ENCODE measurements at places on chromosomes 12 and 14. TPM values are rescaled to one million over a fixed set of nuclear protein-coding genes. Genes with fewer than 3 reads are reported as not detected.

The DCN gene
- 446 TPM for polyA plus RNA-seq

DNA sequence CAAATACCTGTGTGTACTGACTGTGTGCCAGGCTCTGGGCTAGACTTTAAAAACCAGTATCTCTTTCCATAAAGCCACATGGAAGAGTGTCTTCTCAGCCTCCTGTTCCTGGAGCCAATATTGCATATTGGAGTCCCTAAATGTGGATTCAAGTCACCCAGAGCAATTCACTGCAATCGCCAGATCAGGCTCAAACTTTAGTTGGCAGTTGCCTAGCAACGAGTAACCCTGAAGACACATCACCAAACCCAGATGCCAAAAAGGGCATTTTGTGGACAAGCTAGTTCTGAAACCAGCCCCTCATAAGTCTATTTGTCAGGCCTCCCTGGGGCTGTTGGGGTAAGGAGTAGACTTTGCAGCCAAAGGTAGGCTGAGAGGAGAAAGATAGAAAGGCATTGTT lies 13.7 kb downstream of the DPF3 start:
- DNase-seq, result no peak

The SPRYD4 gene
- polyA plus RNA-seq, result 3.8 TPM

DNA sequence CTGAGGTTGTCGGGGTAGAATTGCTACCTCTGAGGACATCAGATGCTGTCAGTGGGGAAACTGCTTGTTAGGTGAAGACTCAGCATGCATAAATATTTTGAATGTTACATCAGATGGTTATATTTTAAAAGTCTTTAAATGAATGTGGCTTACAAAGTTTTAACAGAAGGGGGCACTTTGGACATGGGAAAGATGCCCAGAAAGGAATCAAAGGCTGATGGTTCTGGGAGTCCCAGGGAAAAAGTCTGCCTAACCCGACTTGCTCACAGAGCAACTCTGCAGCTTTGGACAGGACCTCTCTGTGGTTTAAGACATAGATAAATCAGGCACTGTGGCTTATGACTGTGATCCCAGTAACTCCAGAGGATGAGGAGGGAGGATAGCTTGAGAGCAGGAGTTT lies 474.9 kb downstream of the ATP23 start:
- no peak for DNase-seq

DNA sequence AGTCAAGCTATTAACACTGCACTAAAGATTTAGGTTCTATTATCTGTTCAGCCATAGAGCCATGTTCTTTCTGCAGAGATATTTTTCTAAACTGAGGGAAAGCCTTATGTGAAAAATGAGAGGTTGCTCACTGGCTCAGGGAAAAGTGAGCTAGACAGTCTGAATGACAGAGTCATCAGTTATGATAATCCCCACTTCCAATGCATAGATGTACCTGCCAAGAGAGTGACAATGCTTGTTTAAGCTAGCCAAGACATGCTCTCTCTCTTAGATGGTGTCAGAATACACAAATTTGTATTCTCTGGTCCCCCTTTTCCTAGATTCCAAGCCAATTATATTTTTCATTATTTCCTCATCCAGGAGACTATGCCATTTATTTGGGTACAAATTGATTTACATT lies 176.9 kb upstream of the FRMD6 start:
- DNase-seq, result no peak

DNA sequence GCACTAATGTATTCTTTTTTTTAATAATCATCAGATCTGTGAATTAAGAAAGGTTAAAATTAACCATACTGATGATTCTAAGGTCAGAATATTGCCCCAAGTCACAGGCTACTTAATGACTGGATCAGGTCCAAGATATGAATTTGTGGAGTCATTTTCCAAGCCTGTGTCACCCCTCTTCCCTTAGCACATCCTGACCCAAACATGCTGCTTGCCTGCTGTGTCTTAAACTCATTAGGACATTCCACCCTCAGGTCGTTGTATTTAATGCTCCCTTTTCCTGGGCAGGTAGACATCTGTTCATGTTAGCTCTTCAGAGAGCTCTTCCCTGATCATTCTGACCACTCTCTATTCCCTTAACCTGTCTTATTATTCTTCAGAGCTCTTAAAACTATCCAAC lies 463.5 kb upstream of the PDE3A start:
- DNase-seq, result no peak

DNA sequence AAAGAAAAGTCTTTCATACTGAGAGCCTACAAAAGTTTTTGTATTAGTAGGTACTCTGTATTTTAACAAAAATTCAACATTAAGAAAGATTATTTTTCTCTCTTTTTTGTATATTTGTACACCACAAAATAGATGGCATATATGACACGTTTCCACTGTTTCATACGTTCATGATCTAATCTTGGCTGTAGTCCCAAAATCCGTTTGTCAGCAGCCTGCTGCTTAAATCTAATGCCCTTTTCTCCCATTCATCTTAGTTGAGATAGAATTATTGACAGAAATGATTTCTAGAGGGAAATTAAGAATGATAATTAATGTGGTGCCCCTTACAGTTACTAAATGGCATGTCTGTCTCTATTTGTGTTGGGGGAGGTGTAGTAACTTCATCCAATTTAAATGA lies 140.7 kb upstream of the NOVA1 start:
- DNase-seq, result no peak

The TAS2R31 gene
- 2.0 TPM for polyA plus RNA-seq

The B3GNT4 gene
- 4.5 TPM for polyA plus RNA-seq

DNA sequence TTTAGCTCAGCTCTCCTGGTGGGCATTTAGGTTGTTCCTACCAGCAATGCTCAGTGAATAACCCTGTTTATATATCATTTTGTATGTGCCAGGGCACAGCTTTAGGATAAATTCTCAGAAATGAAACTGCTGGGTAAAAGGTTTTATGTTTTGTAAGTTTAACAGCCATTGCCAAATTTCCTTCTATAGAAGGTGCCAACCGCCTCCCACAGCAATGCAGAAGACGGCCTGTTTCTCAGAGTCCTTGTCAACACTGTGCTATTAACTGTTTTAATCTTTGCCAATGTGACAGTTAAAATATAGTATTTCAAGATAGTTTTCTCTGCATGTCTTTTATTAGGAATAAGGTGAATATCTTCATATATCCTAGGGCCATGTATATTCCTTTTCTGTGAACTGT lies 65.0 kb downstream of the PPP1R13B start:
- DNase-seq, result no peak

The HCAR1 gene
- polyA plus RNA-seq, result 3.3 TPM

The ALDH1L2 gene
- 1.5 TPM for polyA plus RNA-seq

- no peak for DNase-seq
Measured at GRCh38 chr14:32938719-32939253, at the start of gene NPAS3. Gene NPAS3 (plus strand): TSS chr14:32938879.

- DNase-seq, result no peak
Measured at GRCh38 chr12:66196806-66197205, 7.8 kb downstream of the IRAK3 start.

The P2RX2 gene
- polyA plus RNA-seq, result 1.6 TPM

DNA sequence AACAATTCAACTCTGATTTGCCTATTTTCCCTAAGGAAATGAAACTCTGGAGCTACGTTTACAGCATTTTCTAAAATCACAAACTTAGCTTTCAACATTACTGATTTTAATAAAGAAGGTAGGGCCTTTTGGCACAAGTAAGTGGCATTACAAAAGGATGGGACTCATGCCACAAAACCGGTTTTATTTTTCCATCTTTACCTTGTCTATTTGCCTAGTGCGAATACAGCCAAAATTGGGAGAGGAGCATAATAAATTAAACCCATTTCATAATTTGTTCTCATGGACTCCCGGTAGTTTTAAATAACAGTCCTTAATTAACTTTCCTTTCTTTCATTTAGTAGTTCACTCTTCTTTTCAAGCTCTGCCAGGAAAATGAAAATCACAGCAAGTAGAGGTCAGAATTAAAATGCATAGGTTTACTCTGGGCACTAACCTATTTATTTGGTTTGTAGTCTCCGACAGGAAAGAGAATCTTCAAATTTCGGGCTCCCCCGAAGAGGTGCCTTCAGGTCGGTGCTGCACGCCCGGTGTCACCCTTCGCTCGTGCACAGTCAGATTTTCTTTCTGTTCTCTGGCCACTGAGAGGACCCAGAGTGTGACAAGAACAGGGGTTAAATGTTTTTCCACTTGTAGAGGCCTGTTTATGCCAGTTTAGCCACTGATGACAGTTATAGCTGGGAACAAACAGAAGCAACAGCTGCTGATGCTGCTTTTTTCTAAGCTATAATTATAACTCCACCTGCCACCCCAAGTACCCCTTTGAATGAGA lies at the start of gene BEST3:
BEST3 (minus strand) TSS at position 535 of the 772 bp plus-strand sequence. CDS start 1,505 bp downstream, outside the sequence.
- no peak for DNase-seq

GRCh38 chr12:87382959-87383566 lies 646.1 kb downstream of the C12orf50 start:
- no peak for DNase-seq

DNA sequence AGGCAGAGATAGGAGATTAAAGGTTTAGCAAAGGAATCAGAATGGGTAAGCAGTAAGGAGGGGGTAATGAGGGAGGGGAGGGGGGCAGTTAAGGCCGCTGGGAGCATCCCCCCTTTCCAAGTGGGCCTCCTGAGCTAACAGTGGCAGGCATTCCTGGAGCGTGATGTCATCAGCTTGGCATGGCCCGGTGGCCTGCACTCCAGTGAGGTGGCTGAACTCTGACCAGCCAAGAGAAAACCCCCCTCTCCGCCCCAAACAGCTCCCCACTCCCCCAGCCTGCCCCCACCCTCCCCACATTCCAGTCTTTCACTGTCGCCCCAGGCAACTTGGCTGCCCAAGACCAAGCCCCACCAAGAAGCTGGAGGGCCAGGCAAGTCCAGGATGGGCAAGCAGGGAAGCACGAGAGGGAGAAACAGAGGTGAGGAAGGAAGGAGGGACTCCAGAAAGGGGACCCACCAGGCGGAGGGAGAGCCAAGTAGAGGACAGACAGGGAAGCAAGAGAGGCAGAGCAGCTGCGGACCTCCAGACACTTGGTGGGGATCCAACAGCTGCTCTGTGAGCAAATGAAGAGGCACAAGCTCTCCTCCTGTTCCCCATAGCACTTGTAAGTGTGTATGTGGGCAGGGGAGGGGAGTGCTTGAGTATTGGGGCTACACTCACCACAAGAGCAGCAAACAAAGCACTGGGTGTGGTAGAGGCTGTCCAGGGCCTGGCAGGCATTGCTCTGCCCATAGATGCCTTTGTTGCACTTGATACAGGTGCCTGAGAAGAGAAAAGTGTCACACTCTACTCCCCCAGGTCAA lies 4.5 kb downstream of the AJUBA start:
- peak; percentile 87 for DNase-seq

DNA sequence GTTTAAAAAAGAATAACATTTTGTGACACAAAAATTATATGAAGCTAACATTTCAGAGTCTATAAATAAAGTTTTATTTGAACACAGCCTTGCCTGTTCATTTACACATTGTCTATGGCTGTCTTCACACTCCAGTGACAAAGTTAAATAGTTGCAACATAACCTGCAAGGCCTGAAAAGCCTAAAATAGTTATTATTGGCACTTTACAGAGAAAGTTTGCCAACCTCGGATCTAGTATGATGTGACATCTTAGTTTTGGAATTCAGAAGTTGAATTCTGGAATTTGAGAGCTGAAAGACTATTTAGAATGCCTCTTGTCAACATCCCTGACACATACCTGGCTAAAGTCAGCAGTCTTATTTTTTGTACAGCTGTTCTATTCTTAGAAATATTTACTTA lies 68.3 kb downstream of the DYRK2 start:
- no peak for DNase-seq

The TSHR gene
- polyA plus RNA-seq, result 0.10 TPM

The LRTM2 gene
- 0.75 TPM for polyA plus RNA-seq

- no peak for DNase-seq
Measured at GRCh38 chr14:93549595-93549994, 118.9 kb downstream of the UNC79 start.

DNA sequence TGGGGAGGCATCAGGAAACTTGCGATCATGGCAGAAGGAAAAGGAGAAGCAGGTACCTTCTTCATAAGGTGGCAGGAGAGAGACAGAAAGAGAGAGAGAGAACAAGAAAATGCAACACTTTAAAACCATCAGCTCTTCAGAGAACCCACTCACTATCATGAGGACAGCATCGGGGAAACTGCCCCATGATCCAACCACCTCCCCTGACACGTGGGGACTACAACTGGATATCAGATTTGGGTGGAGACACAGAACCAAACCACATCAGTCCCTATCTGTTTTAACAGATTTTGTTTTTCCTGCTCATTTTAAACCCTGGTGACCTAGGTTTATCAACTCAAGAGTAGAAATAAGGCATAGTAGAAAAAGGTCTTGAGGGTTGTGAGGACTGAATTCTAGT lies 210.1 kb upstream of the PLXNC1 start:
- no peak for DNase-seq

DNA sequence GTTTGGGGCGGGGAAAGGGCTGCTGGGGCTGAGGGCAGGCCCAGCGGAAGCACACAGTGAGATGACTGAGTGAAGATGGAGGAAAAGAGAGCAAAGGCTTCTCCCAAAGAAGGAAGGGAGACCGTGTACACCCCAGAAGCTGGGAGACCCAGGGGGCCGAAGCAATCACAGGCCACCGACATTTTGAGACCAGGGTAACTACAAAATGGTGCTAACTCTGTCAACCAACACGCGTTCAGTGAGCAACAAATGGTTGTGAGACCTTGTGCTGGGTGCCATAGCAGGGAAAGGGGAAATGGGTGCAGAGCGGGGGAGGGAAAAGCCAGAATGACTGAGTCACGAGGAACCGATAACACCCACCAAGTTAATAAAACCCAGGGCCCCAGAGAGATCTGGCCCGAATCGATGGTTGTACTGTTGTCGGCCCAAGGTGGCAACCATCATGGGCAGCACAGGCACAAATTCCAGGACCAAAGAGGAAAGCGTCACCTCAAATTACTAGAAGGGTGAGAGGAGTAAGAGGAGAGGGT lies 50.3 kb downstream of the CDC42BPB start:
- DNase-seq, result no peak

- DNase-seq, result no peak
Measured at GRCh38 chr12:68750506-68750905, 4.5 kb downstream of the SLC35E3 start.

The ACOT4 gene
- 3.5 TPM for polyA plus RNA-seq

DNA sequence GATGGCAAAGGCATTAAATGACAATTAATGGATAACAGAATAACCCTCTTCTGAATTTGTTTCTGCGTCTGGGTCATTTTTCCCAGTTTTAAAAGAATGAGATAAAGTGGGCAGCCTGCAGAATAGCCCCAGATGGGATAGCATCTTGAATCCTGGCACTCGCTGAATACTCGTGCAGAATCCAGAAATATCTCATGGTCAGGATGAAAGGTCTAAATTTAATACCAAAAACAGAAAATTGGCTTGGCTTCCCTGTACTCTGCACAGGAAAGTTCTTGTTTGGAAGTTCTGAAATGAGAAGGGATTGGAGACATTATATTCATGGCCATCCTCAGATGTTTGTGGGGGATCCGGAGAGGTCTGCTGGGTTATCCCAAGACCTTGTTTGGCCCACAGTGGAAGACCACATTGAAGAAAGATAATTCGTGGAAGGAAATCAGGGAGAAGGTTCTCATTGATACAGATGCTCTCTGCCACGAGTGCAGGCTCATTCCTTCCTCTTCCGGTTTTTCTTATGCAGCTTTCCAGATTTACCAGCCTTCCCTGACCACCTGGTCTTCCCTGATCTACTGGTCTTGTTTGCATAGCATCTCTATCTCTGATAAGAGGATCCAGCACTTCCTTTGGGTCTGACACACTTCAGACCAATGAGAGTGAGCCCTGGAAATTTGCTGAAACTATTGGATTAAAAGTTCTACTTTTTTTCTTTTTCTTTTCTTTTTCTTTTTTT lies 6.0 kb upstream of the IFT81 start:
- DNase-seq, result no peak

The CBX5 gene
- 146 TPM for polyA plus RNA-seq

The SMOC1 gene
- polyA plus RNA-seq, result 2.5 TPM
